ENCODE measurements at places on chromosomes 4 and X.

GRCh38 chr4:3851881-3852280 lies 85.7 kb downstream of the ADRA2C start:
- H3K27me3 ChIP-seq, result peaks cover 17% of the 10 kb centered on the region
- no peak overlapping the region for H3K27ac ChIP-seq
- no peaks in the 10 kb centered on the region for H3K36me3 ChIP-seq
- no peak overlapping the region for H3K4me3 ChIP-seq
- DNase-seq, result no peak

- no peak overlapping the region for H3K27ac ChIP-seq
- no peak overlapping the region for H3K4me3 ChIP-seq
- no peaks in the 10 kb centered on the region for H3K36me3 ChIP-seq
- H3K4me1 ChIP-seq, result no peaks in the 10 kb centered on the region
- no peaks in the 10 kb centered on the region for H3K27me3 ChIP-seq
- no peak for DNase-seq
These were observed 611.2 kb downstream of the RPA4 start for GRCh38 chrX:97494756-97495372.

- no peaks in the 10 kb centered on the region for H3K4me1 ChIP-seq
- no peak for DNase-seq
- H3K4me3 ChIP-seq, result no peak overlapping the region
- peaks cover 23% of the 10 kb centered on the region for H3K27me3 ChIP-seq
These were observed 282.8 kb downstream of the PPP1R2C start for GRCh38 chrX:42495139-42495538.

- no peak for DNase-seq
- H3K36me3 ChIP-seq, result no peaks in the 10 kb centered on the region
- no peak overlapping the region for H3K4me3 ChIP-seq
- H3K27ac ChIP-seq, result no peak overlapping the region
- peaks cover 13% of the 10 kb centered on the region for H3K27me3 ChIP-seq
These were observed 15.6 kb downstream of the PDZD4 start for GRCh38 chrX:153814591-153815315.

GRCh38 chrX:44908153-44908552 lies 35.2 kb downstream of the KDM6A start:
- H3K4me3 ChIP-seq, result no peak overlapping the region
- no peak overlapping the region for H3K27ac ChIP-seq
- no peaks in the 10 kb centered on the region for H3K27me3 ChIP-seq
- no peaks in the 10 kb centered on the region for H3K4me1 ChIP-seq

- no peaks in the 10 kb centered on the region for H3K36me3 ChIP-seq
- H3K27ac ChIP-seq, result no peak overlapping the region
- H3K4me1 ChIP-seq, result no peaks in the 10 kb centered on the region
- DNase-seq, result no peak
- no peak overlapping the region for H3K4me3 ChIP-seq
- no peaks in the 10 kb centered on the region for H3K27me3 ChIP-seq
These were observed 1826.3 kb upstream of the IGFBP7 start for GRCh38 chr4:58936436-58936835.

- H3K27ac ChIP-seq, result no peak overlapping the region
- DNase-seq, result peak; percentile 11
- H3K36me3 ChIP-seq, result no peaks in the 10 kb centered on the region
- peak overlapping the region; percentile 86 for H3K4me3 ChIP-seq
- H3K4me1 ChIP-seq, result peaks cover 3% of the 10 kb centered on the region
These were observed 559 bp downstream of the SLC9A7 start for GRCh38 chrX:46758163-46758955.

GRCh38 chr4:99950913-99951254 lies 809 bp upstream of the H2AZ1 start:
- peak overlapping the region; percentile 64 for H3K27ac ChIP-seq
- H3K36me3 ChIP-seq, result peaks cover 12% of the 10 kb centered on the region
- no peak for DNase-seq
- peaks cover 3% of the 10 kb centered on the region for H3K4me1 ChIP-seq

- peak; percentile 43 for DNase-seq
- H3K27me3 ChIP-seq, result peaks cover 18% of the 10 kb centered on the region
- H3K4me3 ChIP-seq, result no peak overlapping the region
- H3K4me1 ChIP-seq, result peaks cover 58% of the 10 kb centered on the region
These were observed 4.4 kb downstream of the ZFYVE28 start for GRCh38 chr4:2413821-2414610.

- no peaks in the 10 kb centered on the region for H3K4me1 ChIP-seq
- H3K36me3 ChIP-seq, result peaks cover 12% of the 10 kb centered on the region
- H3K4me3 ChIP-seq, result no peak overlapping the region
- no peaks in the 10 kb centered on the region for H3K27me3 ChIP-seq
- DNase-seq, result no peak
These were observed 27.5 kb downstream of the CCDC149 start for GRCh38 chr4:24885342-24885741.

DNA sequence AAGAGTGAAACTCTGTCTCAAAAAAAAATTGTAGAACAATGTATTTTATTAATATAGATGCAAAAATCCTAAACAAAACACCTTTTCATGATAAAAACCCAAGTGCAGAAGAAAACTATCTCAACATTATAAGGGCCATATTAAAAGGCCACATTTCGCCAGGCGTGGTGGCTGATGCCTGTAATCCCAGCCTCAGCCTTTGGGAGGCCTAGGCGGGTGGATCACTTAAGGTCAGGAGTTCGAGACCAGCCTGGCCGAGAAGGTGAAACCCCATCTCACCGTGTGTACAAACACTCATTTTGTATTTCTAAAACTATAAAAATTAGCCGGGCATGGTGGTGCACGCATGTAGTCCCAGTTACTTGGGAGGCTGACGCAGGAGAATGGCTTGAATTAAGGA lies 9.9 kb upstream of the FAM193A start:
- no peaks in the 10 kb centered on the region for H3K36me3 ChIP-seq
- H3K4me1 ChIP-seq, result no peaks in the 10 kb centered on the region
- no peak for DNase-seq

GRCh38 chrX:113770071-113770470 lies 813.8 kb upstream of the HTR2C start:
- no peaks in the 10 kb centered on the region for H3K27me3 ChIP-seq
- DNase-seq, result no peak
- H3K4me3 ChIP-seq, result no peak overlapping the region
- H3K4me1 ChIP-seq, result no peaks in the 10 kb centered on the region
- no peaks in the 10 kb centered on the region for H3K36me3 ChIP-seq

DNA sequence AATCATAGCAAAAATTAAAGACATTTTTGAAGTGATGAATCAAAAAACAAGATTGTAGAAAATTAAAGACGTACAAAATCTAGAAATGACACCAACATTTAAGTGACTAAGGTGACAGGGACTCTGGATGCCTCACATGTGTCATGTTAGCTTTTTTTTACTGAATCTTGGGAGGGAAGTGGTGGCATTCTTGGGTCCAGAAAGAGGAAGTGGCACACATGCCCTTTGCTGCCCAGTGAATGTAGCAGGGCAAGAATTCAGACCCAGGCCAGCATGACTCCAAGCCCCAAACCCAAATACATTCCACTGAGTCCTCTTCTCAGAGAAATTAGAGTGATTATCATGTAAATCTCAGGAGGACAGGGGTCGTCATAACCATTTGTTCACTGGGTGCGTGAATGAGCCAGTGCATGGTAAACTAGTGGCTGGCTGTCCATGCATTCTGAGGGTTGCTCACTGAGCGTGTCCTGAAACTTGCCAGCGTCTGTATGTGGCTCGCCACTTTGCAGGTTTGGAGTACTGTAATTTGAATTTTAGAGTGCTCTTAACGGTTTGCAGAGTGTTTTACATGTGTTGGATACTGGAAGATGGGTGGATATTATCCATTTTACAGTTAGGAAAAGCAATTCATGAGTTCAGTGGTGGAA lies 55.4 kb upstream of the TBC1D14 start:
- peaks cover 40% of the 10 kb centered on the region for H3K36me3 ChIP-seq
- DNase-seq, result no peak
- peaks cover 5% of the 10 kb centered on the region for H3K4me1 ChIP-seq
- no peak overlapping the region for H3K4me3 ChIP-seq
- H3K27ac ChIP-seq, result no peak overlapping the region
- H3K27me3 ChIP-seq, result no peaks in the 10 kb centered on the region

DNA sequence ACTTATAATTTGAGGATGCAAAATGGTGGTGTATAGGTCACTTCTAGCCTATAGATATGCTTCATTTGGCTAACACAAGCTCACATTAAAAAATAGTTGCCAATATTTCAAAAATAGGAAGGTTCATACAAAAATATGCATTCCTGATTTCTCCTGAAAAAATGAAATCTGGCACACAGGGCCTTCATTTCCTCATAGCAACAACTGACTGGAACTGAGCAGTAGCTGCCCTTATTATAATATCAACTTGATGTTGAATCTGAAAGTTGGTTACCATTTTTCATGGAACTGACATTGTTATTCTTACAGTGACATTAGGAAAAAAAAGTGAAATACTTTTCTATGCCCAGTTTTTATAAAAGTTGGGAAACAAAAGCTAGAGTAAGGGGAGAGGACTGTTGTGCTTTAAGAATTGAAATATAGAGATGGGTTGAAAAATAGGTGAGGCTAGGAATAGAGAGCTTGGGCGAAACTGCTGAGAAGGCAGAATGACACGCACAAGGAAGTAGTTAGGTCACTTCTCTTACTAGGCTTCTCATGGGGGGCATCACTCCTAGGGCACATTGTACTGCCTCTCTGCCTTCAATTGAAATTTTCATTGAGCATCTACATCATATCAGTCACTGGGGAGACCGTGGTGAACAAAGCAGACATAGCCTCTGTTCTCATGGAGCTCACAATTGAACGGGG lies 43.1 kb upstream of the C1GALT1C1 start:
- peaks cover 1% of the 10 kb centered on the region for H3K4me1 ChIP-seq
- no peaks in the 10 kb centered on the region for H3K36me3 ChIP-seq
- no peaks in the 10 kb centered on the region for H3K27me3 ChIP-seq
- no peak overlapping the region for H3K27ac ChIP-seq
- H3K4me3 ChIP-seq, result no peak overlapping the region

- H3K36me3 ChIP-seq, result no peaks in the 10 kb centered on the region
- DNase-seq, result peak; percentile 19
- no peak overlapping the region for H3K4me3 ChIP-seq
- H3K27me3 ChIP-seq, result no peaks in the 10 kb centered on the region
- no peak overlapping the region for H3K27ac ChIP-seq
These were observed 10.8 kb downstream of the DAPP1 start for GRCh38 chr4:99827454-99827853.

DNA sequence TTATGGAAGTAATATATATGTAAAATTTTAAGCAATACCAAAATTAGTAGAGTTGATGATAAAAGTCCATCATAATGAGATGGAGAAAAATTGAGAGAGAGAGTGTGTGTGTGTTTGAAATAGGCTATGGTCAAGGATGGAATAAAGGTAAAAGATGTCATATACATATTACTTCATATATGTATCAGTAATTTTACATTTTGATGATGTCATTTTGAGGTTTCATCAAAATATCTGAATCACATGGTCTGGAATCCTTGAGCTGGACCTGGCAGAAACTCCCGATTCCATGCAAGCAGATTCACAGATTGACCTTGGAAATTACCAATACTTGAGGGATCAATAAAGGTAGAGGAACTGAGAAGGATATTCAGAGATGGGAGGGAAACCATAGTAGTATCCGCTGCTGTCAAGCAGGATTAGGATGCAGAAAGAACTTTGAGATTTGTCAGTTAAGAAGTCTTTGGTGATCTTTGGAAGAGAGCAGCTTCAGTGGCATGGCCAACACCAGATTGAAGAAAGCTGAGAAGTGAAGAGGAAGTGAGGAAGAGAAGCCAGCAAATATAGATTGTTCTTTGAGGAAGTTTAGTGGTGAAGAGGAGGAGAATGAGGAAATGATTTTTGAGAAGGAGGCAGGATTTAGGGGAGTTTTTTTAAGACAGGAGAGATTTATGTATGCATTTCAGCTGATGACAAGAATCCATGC lies 21.5 kb downstream of the DNAAF6 start:
- no peak overlapping the region for H3K27ac ChIP-seq
- no peaks in the 10 kb centered on the region for H3K4me1 ChIP-seq
- no peak for DNase-seq
- H3K36me3 ChIP-seq, result no peaks in the 10 kb centered on the region
- H3K4me3 ChIP-seq, result no peak overlapping the region

DNA sequence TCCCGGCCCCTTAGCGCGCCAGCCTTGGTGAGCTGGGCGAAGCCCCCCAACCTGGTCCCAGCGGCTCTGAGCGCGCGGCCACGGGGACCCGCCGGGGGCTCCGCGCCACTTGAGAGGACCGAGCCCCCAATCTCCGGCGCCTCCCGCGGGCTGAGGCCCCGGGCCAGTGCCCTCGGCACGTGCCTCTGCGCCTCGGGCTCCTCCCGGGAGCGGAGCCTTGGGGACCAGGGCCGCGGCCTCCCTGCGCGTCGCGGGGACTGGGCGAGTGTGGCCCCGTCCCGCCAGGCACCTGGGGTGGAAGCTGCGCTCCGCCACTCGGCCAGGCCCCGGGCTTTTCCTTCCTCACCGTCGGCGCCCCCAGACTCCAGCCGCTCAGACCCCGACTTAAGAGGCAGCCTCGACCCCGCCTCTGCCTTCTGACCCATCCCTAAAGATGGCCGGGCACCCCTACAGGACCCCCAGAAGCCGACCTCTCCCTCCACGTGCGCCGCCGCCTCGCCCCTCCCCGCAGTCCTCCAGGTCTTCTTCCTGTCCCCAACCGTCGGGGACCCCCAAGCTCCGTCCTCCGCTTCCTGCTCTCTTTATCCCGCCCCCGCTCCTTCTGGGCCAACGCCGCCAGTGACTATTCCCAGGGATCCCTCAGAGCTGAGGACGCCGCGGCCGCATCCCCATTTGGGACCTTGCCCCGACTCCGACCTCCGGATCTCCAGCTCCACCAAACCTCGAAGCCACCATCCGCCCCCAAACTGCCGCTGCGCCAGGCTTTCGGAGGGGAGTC lies 752 bp downstream of the ERAS start:
- no peak overlapping the region for H3K4me3 ChIP-seq
- H3K27ac ChIP-seq, result no peak overlapping the region
- peaks cover 32% of the 10 kb centered on the region for H3K27me3 ChIP-seq
- peaks cover 50% of the 10 kb centered on the region for H3K36me3 ChIP-seq
- no peak for DNase-seq

DNA sequence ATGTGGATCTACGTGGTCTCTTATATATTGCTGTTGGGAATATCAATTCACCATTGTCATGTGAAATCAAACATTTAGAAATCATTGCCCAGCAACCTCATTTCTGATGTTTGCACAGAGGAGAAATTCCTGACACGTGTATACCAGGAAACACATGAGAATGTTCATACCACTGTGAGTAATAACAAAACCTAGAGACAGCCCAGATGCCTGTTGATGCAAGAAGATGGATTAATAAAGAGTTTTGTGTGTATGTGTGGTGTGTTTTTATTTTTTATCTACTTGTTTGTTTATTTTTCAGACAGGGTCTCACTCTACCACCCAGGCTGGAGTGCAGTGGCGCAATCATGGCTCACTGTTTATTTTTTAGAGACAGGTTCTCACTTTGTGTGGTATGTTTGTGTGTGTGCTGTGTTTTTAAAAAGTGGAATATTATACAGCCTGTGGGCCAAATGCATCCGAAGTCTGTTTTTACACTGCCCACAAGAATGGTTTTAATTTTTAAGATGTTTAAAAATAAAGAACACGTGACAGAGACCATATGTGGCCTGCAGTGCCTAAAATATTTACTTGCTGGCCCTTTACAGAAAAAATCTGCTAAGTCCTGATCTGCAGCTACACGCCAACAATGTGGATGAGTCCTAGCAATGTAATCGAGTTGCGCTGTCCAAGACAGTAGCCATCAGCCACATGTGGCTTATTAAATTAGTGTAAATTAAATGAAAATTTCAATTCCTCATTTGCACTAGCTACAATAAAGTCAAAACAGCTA lies 39.2 kb downstream of the TXLNG start:
- peaks cover 2% of the 10 kb centered on the region for H3K36me3 ChIP-seq
- peak; percentile 24 for DNase-seq
- no peak overlapping the region for H3K27ac ChIP-seq
- no peaks in the 10 kb centered on the region for H3K27me3 ChIP-seq
- H3K4me3 ChIP-seq, result no peak overlapping the region

- no peak overlapping the region for H3K27ac ChIP-seq
- no peak overlapping the region for H3K4me3 ChIP-seq
- no peak for DNase-seq
- no peaks in the 10 kb centered on the region for H3K27me3 ChIP-seq
These were observed 128.8 kb upstream of the FAM9B start for GRCh38 chrX:9162698-9163097.

Measured in mesenchymal stem cell (in vitro differentiated cells and primary cell).